ENCODE measurements at places on chromosomes 7 and 10.

DNA sequence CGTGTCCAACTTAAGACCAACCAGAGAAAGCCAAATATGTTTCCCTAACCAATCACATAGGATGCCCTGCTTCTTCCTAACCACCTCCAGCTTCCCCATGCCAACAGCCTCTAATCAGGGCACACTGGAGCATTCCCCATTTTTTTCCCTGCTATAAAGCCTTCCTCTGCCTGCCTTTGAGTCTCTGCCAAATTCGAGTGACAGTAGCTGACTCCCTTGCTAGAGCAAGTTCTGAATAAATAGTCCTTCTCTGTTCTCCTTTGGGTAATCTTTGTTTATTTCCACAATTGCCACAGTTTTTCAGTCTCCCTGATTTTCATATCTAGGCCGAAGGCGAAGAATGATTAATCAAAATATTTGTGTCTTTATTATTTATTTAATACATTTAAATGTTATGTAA is 96.7 kb downstream of the ANLN start:
- DNase-seq = no peak

DNA sequence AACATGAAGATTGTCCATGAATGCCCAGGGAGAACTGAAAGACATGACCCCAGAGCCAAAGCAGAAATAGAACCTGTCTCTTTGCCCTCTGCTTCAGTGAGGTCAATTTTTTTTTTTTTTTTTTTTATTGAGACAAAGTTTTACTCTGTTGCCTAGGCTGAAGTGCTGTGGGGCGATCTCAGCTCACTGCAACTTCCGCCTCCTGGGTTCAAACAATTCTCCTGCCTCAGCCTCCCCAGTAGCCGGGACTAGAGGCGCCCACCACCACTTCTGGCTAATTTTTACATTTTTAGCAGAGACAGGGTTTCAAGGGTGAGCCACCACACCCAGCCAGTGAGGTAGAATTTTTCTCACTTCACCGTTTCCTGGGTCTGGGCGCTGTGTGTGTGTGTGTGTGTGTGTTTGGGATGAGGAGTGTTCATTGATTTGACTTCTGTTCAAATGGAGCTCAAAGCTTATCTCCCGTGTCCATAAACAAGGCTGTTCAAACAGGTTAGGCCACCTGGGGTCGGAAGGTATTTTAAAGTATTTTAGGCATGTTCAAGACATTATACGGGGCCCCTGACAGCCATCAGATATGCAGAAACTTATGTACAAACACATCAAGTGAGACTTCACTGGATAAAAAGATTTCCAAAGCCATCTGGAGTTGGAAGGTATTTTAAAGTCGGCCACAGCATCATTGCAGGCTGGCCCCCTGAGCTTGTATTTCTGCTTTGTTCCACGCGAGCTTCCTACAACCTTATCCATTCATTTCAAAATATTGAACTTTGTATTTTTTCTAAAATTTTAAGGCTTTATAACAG is 93.8 kb downstream of the MAP3K8 start:
- DNase-seq = peak; percentile 10

DNA sequence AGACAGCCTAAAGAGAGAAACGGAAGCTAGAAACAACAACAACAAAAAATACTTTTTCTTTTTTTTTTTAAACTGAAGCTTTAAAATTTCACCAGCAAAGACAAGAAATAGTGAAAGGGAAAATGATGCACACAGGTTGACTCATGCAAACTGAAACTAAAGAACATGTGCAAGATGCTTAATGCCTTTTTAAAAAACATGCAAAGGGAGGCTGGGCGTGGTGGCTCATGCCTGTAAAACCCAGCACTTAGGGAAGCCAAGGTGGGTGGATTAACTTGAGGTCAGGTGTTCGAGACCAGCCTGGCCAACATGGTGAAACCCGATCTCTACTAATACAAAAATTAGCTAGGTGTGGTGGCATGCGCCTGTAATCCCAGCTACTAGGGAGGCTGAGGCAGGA is 15.1 kb upstream of the CUBN start:
- no peak for DNase-seq

DNA sequence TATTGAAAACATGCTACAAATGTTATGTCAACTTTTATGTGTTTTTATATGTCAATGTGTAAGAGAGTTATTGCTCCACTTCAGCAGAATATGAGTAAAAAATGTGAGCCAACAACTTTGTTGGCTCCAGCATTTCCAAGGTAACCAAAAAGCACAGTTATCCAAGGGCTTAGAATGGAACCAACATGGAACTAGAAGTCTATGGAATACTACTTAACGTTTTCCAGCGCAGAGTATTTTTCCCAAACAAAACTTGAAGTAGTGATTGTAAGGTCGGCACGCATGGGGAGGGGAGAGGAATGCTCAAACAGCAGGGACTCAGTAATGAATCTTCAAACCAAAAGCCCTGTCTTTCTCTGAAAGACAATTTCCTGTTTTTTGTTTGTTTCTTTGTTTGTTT is 45.0 kb upstream of the TSPAN13 start:
- no peak for DNase-seq

DNA sequence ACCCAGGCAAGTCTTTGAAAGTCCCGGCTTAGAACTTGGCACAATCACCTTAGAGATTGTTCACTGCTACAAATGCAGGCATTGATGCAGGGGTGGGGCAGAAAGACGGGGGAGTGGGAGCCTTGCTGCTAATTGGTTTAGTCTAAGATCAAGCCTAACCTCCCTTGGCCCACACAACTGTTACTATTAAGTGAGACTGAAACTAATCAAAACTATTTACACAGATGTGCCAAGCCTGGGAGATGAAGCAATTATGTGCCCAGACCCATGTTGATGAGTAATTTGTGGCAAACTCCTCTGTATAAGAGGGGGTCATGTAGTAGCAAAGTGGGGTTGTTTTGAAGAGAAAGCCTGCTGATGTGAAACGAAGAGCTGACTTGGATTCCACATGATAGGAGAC is 178.2 kb upstream of the ITGB1 start:
- no peak for DNase-seq

DNA sequence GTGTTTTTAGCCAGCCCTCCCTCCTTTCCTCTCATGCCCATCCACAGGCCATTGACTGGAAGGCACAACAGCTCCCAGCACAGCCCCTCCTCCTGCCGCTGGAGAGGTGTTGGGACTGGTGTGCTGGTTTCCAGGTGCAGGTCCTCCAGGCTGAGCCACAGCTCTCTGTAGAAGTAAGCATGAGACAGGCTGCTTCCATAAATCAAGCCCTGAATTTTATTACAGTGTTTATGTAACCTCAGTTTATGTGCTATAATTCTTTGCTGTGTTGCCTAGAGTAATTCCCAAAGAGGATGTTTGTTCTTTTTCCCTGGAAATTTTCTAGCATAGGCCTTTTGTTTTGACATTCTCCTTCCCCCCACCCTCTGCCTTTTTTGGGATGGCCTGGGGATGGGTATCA is 445.8 kb downstream of the AUTS2 start:
- no peak for DNase-seq

- no peak for DNase-seq
Observed at GRCh38 chr7:23469150-23469960, 936 bp downstream of the IGF2BP3 start.

DNA sequence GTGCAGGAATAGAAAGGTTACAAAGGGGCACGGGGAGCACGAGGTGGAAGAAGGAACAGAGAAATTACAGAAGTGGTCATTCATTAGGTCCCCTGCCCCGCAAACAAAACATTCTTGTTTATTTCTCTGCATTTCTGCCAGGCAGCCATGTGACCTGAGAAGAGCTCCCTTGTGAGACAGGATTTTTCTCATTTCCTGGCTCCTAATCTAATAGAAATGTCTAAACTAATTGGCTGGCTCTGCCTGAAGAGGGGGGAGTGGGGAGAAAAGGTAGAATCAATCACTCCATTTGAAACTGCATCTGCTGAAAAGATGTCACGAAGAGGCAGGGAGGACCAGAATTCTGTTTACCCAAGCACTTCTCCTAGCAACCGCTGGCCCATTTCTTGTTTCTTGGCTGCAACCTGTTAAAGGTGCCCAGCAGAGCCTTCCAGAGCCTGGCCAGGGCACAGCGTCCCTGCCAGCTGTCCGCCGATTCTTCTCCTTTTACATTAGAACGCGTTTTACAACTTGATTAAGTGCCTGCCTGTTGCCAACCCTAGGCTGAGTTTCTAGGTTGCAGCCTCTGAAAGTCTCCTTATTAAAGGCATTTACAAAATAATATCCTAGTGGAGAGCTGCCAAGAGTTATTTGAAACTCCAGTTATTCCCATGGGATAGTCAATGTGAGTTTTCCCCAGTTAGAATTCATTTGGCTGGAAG is 1227.6 kb downstream of the TYW1 start:
- DNase-seq = no peak

DNA sequence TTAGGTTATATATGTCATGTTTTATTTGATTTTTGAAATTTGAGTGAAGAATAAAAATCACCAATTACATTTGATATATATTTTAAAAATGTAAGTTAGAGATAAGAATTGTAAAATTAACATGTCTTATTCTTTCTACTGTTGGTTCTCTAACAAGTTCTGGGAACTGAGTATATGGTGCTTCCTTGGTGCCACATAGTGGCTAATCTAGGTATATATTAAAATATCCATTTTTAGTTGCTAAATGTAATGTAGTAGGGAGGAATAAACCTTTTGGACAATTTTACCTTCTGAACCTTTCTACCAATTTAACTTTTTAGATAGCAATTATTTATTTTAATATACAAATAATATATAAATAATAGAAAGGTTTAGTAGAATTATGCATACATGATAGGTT is 17.5 kb downstream of the CFAP69 start:
- DNase-seq = no peak

DNA sequence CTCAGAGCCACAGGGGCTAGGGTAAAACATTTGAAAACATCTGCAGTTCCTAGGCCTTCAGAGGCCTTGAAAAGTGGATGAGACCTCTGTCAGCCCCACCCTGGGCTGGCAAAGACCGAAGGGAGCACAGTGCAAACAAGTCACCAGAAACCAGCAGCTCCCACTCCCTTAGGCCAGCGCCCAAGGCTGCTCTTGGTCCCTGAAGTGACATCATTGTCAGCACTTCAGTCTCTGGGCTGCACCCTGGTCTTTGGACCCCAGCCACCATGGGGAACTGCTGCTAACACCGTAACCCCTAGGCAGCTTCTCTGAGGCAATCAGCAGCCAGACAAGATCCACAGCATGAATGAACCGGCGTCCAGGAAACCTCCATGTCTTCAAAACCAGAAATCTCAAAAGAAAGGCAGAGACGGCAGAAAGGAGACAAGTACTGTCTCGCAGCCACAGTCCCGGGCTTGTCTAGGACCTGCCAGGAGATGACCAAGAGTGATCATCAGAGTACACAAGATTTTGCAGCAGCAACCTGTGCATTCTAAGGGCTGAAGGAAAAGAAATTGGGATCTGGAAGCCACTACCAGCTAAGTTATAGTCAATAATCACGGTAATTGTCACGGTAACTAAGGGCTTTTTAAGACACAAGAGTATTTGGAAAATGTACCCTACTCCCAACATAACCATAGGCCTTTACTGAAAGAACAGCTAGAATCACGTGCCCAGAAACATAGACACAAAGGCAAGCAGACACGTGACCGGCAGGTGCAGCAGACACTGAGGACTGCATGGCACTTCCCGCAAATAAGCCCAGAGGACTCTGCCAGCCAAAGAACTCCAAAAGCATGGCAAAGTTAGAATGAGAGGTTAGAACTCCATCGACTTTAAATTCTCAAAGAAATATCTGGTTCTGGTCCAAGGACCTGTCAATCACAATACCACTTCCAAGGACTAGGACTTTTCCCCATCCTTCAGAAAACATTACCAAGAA is 23.3 kb downstream of the CPXM2 start:
- no peak for DNase-seq

GRCh38 chr7:23470330-23471105 is at the start of gene IGF2BP3:
TSS of gene IGF2BP3 (minus strand) at chr7:23470491. CDS start at chr7:23470110, 381 bp downstream.
- DNase-seq = no peak

- no peak for DNase-seq
Observed at GRCh38 chr7:18505870-18506460, 10.4 kb downstream of the HDAC9 start.

GRCh38 chr7:105519353-105519752 is 2.7 kb downstream of the PUS7 start:
- DNase-seq = no peak

GRCh38 chr10:63976538-63976937 is 455.3 kb downstream of the REEP3 start:
- DNase-seq = no peak

Measured in sigmoid colon (tissue), 7 donors.